Activated T-cell treated with anti-CD3 and anti-CD28 coated beads, Interleukin-2, amount 50 U/mL, for 48 hours (primary cell): ENCODE measurements at places on chromosomes 1 and 21.

GRCh38 chr1:107142140-107142542 lies 1.3 kb downstream of the NTNG1 start:
- no peak for DNase-seq

DNA sequence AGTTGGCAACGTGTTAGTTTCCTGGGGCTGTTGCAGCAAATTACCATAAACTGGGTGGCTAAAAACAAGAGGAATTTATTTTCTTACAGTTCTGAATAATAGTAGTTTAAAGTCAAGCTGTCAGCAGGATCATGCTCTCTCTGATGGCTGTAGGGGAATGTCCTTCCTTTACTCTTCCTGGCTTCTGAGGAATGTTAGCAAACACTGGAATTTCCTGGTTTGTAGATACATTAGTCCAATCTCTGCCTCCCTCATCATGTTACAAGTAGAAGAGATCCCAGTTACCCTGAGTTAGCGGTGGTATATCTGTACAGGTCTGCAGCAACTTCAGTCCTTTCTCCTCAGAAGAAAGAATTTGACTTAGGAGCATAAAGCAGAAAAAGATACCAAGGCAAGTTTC lies 2249.1 kb downstream of the NCAM2 start:
- no peak for DNase-seq

GRCh38 chr1:15410223-15410883 lies 665 bp downstream of the EFHD2 start:
- DNase-seq: peak; percentile 43

DNA sequence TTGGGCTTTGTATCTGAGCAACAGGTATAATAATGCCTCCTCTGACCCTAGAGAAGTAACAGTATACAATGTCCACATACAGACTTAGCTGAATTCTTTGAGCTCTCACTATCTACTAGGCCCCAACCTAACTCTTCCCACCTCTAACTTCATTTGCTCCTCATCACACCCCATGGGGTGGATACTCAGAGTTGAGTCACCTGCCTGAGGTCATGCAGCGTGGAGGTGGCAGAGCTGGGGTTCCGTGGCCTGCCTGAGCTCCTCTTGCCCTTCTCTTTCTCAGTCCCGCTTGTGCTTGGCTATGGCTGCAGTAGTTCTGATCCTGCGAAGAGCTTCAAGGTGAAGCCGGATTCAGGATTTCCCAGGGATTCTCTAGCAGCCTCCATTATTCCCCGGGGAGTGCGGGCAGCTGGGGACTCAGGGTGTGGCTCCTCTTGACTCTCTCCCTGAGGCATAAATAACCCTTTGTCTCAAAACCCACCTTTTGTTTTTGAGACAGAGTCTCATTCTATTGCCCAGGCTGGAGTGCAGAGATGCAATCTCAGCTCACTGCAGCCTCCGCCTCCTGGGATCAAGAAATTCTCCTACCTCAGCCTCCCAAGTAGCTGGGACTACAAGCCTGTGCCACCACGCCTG lies 29.9 kb upstream of the ACTL8 start:
- no peak for DNase-seq

DNA sequence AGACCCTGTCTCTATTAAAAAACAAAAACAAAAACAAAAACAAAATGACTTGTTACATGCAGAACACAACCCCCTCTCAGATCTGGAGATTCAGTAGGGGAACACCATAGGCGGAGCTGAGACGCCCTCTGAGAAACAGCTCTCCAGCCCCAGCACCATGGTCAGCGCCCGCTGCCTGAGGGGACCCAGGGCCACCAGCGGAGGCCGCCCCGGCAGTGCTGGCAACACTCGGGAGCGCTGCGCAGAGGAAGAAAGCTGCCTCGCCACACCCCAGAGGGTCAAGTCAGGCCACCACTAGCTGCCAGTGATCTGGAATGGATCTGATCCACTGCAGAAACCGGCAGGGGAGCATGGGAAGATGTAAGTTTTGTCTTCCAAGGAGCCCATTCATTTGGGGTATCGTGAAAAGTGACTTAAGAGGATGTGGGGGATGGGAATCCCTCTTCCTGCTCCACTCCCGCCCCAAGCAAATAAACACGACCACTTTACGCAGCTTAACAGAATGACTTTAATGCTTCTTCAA lies 3.1 kb downstream of the ACTA1 start:
- peak; percentile 66 for DNase-seq

GRCh38 chr1:73500154-73500553 lies 697.8 kb downstream of the LRRIQ3 start:
- no peak for DNase-seq

- no peak for DNase-seq
Measured at GRCh38 chr1:1858382-1859086, 32.4 kb downstream of the GNB1 start.

GRCh38 chr1:149844101-149844500 lies 55.3 kb upstream of the BOLA1 start:
- no peak for DNase-seq

DNA sequence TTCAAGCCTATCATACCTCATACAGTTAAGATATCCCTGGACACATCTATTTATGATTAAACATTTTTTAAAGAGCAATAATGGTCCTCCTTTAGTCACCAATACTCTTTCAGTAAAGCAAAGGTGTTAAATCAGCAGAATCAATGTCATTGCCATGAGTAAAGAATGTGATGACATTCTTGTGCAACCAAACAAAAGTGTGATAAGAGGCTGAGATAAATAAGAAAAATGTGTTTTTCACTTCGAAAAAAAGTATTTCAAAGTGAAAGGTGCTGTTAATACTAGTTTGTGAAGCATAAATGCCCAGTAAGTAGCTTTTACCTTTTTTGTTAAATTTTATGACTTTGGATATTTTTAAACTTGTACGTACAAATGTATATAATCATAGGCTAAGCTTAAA lies 8.4 kb downstream of the SLC44A5 start:
- no peak for DNase-seq

- DNase-seq: no peak
Measured at GRCh38 chr1:179745743-179746142, 2.7 kb downstream of the FAM163A start.

DNA sequence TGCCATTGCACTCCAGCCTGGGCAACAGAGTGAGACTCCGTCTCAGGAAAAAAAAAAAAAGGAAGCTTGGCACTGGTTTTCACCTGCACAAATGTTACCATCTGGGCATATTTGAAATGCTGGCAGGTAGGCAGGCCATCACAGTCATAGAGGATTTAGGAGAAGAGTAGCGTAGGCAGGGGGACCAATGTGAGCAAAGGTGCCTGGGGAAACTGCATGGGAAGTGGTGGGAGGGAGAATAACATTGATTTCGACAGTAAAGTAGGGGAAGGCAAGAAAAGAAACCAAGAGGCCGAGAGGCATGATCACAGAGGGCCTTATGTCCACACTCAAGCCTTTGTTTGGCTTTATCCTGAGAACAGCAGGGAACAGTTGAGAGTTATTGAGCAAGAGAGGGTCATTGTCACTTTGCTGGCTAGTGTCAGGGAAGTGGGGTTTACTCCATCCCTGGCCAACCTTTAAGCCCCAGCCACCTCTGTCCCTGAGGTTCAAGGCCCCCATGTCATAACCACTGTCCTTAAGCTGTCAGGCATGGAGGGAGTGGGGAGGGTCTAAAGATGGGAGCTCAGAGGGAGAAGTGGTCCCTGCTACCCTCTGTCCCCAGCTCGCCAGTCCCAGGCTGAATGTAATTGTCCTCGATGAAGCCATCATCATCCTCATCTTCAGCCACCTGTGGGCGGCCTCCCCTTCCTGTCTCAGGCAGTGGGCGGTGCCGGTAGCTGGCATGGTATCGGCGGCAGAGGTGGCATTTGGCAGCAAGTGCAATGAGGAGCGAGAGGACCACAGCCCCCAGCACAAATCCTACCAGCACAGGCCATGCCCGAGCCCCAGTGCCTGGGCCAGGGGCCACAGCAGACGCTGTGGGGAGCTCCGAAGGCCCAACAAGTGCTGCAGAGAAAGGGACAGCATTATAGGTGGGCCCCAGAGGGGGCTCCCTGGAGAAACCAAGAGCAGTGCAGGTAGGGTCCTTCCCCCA lies 2.9 kb downstream of the C1orf210 start:
- no peak for DNase-seq

GRCh38 chr1:57489358-57490036 lies 65.6 kb upstream of the DAB1 start:
- no peak for DNase-seq

DNA sequence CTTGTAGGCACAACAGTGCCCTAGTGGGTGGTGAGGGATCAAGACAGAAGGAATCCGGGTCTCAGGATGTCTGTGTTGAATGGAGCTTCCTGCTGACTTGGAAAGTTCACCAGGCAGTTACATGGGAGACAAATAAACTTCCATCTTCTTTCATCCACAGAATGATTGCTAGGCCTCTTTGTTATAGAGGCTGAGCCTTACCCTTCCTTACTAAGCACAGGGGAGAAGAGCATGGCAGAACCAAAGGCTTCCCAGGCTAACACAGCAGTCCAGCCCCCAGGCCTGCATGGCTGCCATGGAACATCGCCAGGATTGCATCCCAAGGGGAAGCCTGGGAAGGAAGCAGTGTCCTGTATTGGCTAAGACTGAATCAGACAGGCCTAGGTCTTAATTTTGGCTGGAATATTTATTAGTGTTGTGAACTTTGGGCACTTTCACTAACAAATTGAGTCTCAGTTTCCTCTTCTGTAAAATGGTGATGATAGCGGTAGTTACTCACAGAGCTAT lies 18.7 kb downstream of the HEYL start:
- no peak for DNase-seq

DNA sequence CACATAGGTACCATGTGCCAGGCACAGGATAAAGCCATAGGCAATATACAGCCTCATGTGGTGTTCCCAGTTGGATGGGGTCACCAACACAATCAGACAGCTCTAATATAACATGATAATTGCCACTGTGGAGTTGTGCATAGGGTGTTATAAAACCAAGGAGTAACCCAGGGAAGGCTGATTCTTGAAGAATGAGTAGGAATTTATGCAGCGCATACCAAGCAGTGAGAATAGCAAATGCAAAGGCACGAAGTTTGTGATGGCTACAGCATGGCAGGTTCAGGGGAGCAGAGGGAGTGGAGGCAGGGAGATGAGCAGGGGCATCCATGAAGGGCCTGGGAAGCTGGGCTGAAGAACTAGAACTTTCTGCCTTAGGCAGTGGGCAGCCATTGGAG lies 20.4 kb upstream of the SLC2A1 start:
- DNase-seq: no peak

DNA sequence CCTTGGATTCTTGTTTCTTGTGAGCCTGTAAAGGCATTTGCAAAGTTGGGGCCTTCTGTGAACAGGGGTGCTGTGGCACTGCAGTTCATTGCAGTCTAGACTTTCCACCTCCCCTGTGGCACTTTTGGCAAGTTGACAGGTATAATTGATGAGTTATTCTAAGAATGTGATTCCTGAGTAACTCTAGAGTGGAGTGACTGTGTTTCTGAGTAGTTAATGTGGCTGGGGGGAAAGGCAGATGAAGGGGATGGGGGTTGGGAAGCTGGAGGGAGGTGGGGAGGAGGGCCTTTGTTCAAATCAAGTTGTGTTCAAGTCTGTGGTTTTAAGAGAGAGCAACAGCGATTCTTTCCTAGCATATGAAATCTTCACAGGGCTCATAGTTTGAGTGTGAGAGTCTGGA lies 32.9 kb downstream of the PBX1 start:
- DNase-seq: no peak

GRCh38 chr1:54069791-54070170 lies 16.4 kb downstream of the TCEANC2 start:
- DNase-seq: no peak

- no peak for DNase-seq
Measured at GRCh38 chr1:59279645-59280044, 17.2 kb upstream of the FGGY start.

DNA sequence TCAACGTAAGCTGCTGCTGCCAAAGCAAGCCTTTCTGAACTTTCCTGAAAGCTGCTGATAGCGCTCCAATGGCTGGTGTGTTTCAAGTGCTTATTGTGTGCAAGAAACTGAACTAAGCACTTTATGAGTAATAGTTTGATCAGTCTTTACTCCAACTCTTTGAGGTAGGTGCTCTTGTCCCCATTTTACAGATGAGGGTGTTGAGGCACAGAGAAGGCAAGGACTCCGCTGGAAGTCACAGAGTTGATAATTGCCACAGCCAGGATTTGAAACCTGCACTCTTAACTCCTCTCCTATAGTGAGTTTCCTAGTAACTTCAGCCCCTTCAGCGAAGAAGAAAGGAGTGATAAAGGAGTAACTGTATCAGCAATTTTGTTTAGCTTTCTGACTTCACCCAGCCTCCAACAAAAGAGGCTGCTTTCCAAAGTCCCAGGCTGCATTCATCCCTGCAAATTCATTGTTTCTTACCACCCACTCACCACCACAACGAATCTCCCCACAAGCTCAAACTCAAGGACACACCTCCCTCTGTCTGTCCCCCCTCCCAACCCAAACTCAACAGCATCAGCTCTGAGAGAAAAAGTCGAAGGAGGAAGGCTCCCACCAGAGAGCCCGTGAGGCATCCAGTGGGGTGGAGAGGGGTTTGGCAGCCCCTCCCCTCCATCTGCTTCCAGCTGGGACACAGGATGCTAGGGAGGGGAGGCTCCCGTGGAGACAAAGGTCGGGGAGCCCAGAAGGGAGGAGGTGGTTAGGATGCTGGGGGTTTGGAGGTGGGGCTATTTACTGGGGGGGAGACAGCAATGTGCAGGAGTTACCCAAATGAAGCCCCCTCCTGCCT lies 139.6 kb downstream of the NAV1 start:
- DNase-seq: no peak

DNA sequence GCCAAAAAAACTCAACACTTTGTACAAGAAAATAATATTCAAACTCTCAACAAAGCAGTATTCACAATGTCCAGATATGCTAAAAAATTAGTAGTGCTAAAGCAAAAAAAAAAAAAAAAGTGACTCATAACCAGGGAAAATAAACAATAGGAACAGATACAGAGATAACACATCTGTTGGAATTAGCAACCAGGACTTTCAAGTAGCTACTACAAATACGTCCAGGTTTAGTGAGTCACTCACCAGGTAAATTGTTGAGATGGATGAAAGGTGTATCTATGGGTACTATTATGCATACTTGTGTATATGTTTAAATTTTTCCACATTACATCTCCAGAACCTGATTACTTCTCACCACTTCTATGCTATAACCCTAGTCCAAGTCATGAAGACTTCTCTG lies 144.8 kb upstream of the SLC35F3 start:
- no peak for DNase-seq

GRCh38 chr21:15820327-15820726 lies 90.5 kb downstream of the USP25 start:
- DNase-seq: no peak
